OCI-M1 (cell line): ENCODE measurements at places on chromosomes 7 and 10.

DNA sequence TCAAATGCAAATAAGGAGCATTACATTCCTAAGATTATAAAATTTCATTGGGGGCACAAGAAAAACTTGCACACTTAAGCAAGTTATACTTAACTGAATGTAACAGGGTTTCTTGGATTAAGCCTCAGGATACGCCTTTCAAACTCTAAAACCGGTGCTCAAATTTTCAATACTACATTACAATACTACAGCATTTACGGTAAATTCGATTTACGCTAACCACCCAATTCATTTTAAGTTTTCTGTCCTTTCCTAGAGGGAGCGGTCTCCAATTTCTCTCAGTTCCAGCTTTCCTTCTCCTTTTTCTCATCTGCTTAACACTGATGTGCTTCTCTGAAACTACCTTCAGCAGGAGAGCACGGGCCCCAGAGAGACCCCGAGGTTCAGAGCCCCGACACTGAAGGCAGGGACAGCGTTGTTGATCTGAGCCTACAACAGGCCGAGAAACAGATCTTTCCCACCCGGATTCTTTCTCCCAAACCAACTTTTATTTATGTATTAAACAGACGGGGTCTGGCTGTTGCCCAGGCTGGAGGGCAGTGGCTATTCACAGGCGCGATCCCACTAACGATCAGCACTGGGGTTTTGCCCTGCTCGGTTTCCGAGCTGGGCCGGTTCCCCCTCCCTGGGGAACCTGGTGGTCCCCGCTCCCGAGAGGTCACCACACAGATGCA is 798 bp downstream of the ZNF425 start:
- peak; percentile 24 for DNase-seq

- DNase-seq, result no peak
Observed at GRCh38 chr10:124516181-124516580, 54.6 kb downstream of the LHPP start.

DNA sequence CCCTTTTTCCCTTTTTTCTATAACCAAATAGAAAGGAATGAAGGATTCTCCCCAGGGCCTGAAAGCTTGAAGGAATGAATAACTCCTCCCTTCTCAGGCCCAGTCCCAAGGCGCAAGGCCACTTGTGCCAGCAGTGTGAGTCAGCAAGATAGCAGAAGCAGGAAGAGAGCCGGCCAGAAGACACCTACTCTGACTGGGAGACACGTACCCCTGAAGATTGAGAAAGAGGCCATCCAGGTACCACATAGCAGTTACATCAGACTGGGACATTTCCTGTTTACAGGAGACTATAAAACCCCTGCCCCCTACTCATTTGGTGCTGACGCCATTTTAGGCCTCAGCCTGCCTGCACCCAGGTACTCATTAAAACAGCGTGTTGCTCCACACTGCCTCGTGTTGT is 65.5 kb downstream of the LRRC17 start:
- DNase-seq, result peak; percentile 62

DNA sequence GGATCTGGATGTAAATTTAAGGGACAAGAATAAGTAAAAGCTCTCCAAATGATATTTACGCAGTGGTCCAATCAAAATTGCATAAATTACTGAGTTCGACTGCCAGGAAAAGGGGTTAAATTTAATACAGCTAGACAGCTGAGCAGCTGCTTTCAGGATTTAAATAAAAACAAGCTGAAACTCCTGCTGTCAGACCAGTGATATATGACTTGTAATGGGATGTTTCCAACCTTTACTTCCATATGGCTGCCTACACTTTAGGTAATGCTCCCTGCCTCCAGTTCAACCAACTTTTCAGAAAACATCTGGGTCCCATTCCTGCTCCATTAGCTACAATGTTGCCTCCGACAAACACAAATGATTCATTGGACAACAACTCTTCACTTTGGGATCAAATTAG is 326.3 kb upstream of the DGKB start:
- DNase-seq, result no peak

- DNase-seq, result no peak
Observed at GRCh38 chr7:22427104-22427503, 70.2 kb upstream of the RAPGEF5 start.

GRCh38 chr7:8724080-8724718 is 290.8 kb downstream of the NXPH1 start:
- DNase-seq, result peak; percentile 71
